ENCODE measurements at places on chromosomes 1 and 21. TPM values are rescaled to one million over a fixed set of nuclear protein-coding genes. Genes with fewer than 3 reads are reported as not detected.

DNA sequence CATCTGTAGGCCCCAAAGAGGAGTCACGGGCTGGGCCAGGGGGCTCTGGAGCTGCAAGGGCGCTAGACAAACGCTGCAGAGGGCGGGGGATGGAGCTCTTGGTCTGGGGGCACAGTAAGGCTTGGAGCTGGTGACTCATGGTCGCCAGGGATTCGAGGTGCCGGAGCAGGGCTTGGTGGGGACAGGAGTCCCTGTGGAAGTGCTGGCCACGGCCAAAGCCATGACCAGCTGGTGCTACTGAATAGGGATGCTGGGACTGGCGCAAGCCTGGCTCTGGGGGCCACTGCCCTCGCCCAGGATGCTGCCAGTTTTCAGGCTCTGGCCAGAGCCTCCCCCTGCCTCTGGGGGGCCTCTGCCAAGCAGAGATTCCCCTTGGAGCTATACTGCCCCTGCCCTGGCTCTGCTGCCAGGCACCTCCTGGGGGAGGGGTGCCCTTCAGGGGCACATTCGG lies 25.2 kb downstream of the SPOCD1 start:
- H3K27me3 ChIP-seq, result no peaks in the 10 kb centered on the region
- peaks cover 7% of the 10 kb centered on the region for H3K4me1 ChIP-seq
- DNase-seq, result no peak

GRCh38 chr21:15455819-15456462 lies 273.8 kb upstream of the USP25 start:
- no peaks in the 10 kb centered on the region for H3K36me3 ChIP-seq
- DNase-seq, result no peak
- H3K4me3 ChIP-seq, result no peak overlapping the region
- H3K4me1 ChIP-seq, result no peaks in the 10 kb centered on the region
- H3K27me3 ChIP-seq, result no peaks in the 10 kb centered on the region
- H3K27ac ChIP-seq, result no peak overlapping the region

GRCh38 chr1:10308001-10308400 lies 90.9 kb upstream of the PGD start:
- H3K4me1 ChIP-seq, result no peaks in the 10 kb centered on the region
- H3K27me3 ChIP-seq, result no peaks in the 10 kb centered on the region
- no peak overlapping the region for H3K4me3 ChIP-seq
- DNase-seq, result no peak
- H3K36me3 ChIP-seq, result peaks cover 14% of the 10 kb centered on the region
- no peak overlapping the region for H3K27ac ChIP-seq

CRB1 gene
- 0.55 TPM for total RNA-seq

DNA sequence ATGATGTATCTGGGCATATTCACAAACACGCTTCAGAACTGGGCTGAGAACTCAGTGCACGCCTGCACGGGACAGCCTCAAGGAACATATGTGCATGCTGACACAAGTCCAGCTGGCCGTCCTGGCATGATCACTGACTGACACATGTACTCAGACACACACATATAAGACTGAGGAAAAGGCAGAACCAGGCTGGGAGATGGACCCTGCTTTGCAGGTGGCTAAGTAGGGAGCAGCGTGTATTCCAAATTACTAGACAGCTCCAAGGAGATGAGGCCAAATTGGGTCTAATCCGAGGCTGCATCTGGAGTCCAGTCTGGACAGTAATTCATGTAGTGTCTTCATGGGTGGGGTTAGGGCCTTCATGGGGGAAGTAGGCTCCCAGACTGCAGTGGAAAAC lies 41.4 kb upstream of the GJB5 start:
- no peak for DNase-seq
- no peaks in the 10 kb centered on the region for H3K4me1 ChIP-seq
- H3K27me3 ChIP-seq, result peaks cover 4% of the 10 kb centered on the region
- no peaks in the 10 kb centered on the region for H3K36me3 ChIP-seq
- no peak overlapping the region for H3K27ac ChIP-seq

- H3K4me1 ChIP-seq, result no peaks in the 10 kb centered on the region
- DNase-seq, result no peak
- no peaks in the 10 kb centered on the region for H3K27me3 ChIP-seq
- no peak overlapping the region for H3K27ac ChIP-seq
- H3K36me3 ChIP-seq, result peaks cover 23% of the 10 kb centered on the region
Measured at GRCh38 chr1:172588296-172589291, 55.6 kb downstream of the SUCO start.

DNA sequence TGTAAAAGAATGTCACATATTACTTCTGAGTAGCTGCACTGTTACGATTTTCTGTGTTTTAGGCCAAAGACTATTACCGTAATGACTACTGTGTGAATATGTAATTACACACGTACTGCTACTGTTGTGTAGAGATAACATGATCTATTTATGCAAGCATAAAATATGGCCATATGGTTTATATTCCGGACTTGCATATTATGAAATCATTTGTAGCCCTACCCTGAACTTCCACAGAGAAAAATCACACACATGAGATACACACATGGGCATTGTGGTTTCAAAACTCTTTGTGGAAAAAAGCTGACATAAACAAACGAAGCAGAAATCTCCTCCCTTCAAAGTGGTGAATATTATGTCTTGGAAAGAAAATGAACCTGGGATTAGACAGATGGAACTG lies 373.0 kb upstream of the ADAMTS5 start:
- no peaks in the 10 kb centered on the region for H3K4me1 ChIP-seq
- H3K27me3 ChIP-seq, result no peaks in the 10 kb centered on the region
- H3K36me3 ChIP-seq, result no peaks in the 10 kb centered on the region
- DNase-seq, result peak; percentile 60
- H3K4me3 ChIP-seq, result no peak overlapping the region

All from lung (tissue), 17 donors.